Heart left ventricle (tissue), 16 donors: ENCODE measurements at places on chromosomes 2 and 18. TPM values are rescaled to one million over a fixed set of nuclear protein-coding genes. Genes with fewer than 3 reads are reported as not detected.

The SERPINB4 gene
- total RNA-seq = not detected

The ECEL1 gene
- total RNA-seq = not detected

GRCh38 chr2:68784915-68785314 is 50.3 kb downstream of the ARHGAP25 start:
- H3K27ac ChIP-seq = no peak overlapping the region
- H3K4me1 ChIP-seq = peaks cover 15% of the 10 kb centered on the region
- no peak overlapping the region for H3K4me3 ChIP-seq
- no peaks in the 10 kb centered on the region for H3K27me3 ChIP-seq
- DNase-seq = no peak

- DNase-seq = no peak
- no peaks in the 10 kb centered on the region for H3K4me1 ChIP-seq
- no peak overlapping the region for H3K4me3 ChIP-seq
- no peaks in the 10 kb centered on the region for H3K27me3 ChIP-seq
These were observed 2.6 kb downstream of the CHRNG start for GRCh38 chr2:232541961-232542714.

The MREG gene
- total RNA-seq = 2.4 TPM

- H3K27ac ChIP-seq = no peak overlapping the region
- H3K4me3 ChIP-seq = no peak overlapping the region
- DNase-seq = peak; percentile 48
- no peaks in the 10 kb centered on the region for H3K36me3 ChIP-seq
- no peaks in the 10 kb centered on the region for H3K27me3 ChIP-seq
- H3K4me1 ChIP-seq = no peaks in the 10 kb centered on the region
These were observed 196.4 kb upstream of the PXDN start for GRCh38 chr2:1940679-1941078.

DNA sequence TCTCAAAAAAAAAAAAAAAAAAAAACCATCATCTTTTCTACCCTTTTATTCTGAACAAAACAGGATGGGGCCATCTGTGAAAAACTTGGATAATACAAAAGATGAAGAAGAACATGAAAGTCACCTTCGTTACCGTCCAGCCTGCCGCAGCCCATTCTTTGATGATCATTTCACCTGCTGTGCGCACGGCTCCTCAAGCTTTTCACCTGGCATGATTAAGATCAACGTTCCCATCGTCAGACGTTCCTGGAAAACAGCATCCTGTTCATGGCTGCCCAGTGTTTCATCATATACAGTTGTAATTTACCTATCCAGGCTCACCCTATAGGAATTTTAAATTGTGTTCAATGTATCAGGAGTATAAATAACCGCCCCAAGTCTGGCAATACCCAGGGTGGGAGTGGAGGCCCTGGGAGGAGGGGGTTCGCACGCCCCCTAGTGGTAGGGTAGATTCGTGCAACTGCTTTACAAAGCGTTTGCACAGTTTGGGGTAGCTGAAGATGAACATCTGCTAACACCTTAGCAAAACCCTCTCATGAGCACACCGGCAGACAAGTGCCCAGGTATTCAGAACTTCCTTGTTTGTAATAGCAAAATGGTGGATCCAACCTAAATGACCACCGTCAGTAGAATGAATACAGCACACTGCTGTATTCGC is 49.0 kb upstream of the GLI2 start:
- no peaks in the 10 kb centered on the region for H3K36me3 ChIP-seq
- no peaks in the 10 kb centered on the region for H3K4me1 ChIP-seq
- no peak overlapping the region for H3K27ac ChIP-seq
- H3K4me3 ChIP-seq = no peak overlapping the region
- peaks cover 13% of the 10 kb centered on the region for H3K27me3 ChIP-seq
- DNase-seq = no peak

GRCh38 chr2:30679426-30680088 is 127.7 kb downstream of the CAPN13 start:
- no peak overlapping the region for H3K27ac ChIP-seq
- H3K4me3 ChIP-seq = no peak overlapping the region
- no peak for DNase-seq

- no peaks in the 10 kb centered on the region for H3K4me1 ChIP-seq
- H3K27me3 ChIP-seq = no peaks in the 10 kb centered on the region
- no peak for DNase-seq
- H3K4me3 ChIP-seq = no peak overlapping the region
These were observed 19.4 kb downstream of the ZNF516 start for GRCh38 chr18:76475450-76476194.

DNA sequence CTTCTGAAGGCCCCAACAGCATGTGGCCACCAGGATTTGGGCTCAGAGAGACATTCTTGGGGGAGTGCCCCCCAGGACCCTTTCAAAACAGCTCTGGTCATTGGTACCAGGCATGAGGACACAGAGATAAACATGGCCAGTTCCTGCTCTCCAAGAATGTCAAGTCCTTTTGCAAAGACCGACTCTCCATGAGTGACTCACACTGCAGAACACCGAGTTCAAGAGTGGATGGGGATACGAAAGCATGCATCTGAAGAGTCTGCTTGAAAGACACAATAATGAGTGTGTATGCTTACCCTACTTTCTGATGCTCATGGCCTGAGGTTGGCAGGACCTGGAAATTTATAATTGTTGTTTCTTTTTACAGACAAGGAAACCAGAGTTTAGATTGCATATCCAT is 450.6 kb downstream of the TSN start:
- H3K27ac ChIP-seq = no peak overlapping the region
- no peaks in the 10 kb centered on the region for H3K4me1 ChIP-seq
- no peak for DNase-seq
- H3K36me3 ChIP-seq = no peaks in the 10 kb centered on the region
- H3K4me3 ChIP-seq = no peak overlapping the region

DNA sequence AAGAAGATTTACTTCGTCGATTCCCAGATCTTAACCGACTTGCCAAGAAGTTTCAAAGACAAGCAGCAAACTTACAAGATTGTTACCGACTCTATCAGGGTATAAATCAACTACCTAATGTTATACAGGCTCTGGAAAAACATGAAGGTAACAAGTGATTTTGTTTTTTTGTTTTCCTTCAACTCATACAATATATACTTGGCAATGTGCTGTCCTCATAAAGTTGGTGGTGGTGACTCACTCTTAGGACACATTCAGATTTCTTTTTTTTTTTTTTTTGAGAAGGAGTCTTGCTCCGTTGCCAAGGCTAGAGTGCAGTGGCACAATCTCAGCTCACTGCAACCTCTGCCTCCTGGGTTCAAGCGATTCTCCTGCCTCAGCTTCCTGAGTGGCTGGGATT is 26.8 kb downstream of the MSH2 start:
- H3K27ac ChIP-seq = no peak overlapping the region
- no peaks in the 10 kb centered on the region for H3K4me1 ChIP-seq

GRCh38 chr2:208013285-208014178 is 11.8 kb downstream of the PLEKHM3 start:
- DNase-seq = no peak
- peak overlapping the region; percentile 43 for H3K27ac ChIP-seq
- H3K4me3 ChIP-seq = no peak overlapping the region

- H3K36me3 ChIP-seq = no peaks in the 10 kb centered on the region
- no peak overlapping the region for H3K27ac ChIP-seq
- DNase-seq = no peak
- H3K27me3 ChIP-seq = no peaks in the 10 kb centered on the region
- no peak overlapping the region for H3K4me3 ChIP-seq
These were observed 182.5 kb upstream of the NXPH2 start for GRCh38 chr2:138962686-138963085.

The NCK2 gene
- 42.9 TPM for total RNA-seq

The SLC23A3 gene
- total RNA-seq = not detected

The MAPK4 gene
- 25.5 TPM for total RNA-seq

DNA sequence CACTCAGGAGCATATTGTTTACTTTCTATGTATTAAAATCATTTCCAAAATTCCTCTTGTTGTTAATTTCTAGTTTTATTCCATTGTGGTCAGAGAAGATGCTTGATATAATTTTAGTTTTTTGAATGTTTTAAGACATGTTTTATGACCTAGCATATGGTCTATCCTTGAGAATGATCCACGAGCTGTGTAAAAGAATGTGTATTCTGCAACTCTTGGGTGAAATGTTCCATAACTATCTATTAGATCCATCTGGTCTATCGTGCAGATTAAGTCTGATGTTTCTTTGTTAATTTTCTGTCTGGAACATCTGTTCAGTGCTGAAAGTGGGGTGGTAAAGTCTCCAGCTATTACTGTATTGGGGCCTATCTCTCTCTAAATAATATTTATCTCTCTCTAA is 83.3 kb upstream of the EPAS1 start:
- no peaks in the 10 kb centered on the region for H3K27me3 ChIP-seq
- H3K4me1 ChIP-seq = no peaks in the 10 kb centered on the region
- H3K4me3 ChIP-seq = no peak overlapping the region

DNA sequence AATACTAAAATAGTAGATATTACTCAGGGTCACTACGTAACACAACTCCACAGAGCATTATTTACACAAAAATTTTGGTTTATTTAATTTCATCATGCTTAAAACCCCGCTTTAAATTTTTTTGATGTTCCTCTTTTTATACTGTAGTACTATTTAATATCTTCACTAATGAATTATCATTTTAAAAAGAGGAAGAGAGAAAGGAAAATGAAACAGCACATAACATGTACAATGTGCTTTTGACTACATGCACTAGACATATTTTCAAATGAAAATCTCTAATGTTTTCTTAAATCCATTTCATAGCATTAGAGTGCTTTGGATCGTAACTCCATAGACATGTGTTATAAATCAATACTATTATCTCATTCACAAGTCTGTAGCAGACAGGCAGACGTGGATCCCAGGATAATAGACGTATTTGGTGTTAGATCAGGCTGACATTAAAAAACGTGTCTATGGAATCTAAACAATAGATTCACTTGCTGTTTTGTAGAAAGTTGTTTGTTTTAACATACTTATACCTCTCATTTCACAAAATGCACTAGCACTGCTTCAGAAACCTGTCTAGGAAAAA is 897.0 kb downstream of the CPS1 start:
- no peak overlapping the region for H3K27ac ChIP-seq
- no peak for DNase-seq
- no peaks in the 10 kb centered on the region for H3K36me3 ChIP-seq
- H3K27me3 ChIP-seq = no peaks in the 10 kb centered on the region
- H3K4me1 ChIP-seq = no peaks in the 10 kb centered on the region

- no peak for DNase-seq
- H3K4me1 ChIP-seq = peaks cover 25% of the 10 kb centered on the region
- peak overlapping the region; percentile 95 for H3K27ac ChIP-seq
- H3K27me3 ChIP-seq = no peaks in the 10 kb centered on the region
- H3K36me3 ChIP-seq = no peaks in the 10 kb centered on the region
- H3K4me3 ChIP-seq = no peak overlapping the region
These were observed 17.7 kb downstream of the SH2D6 start for GRCh38 chr2:85435981-85436835.

DNA sequence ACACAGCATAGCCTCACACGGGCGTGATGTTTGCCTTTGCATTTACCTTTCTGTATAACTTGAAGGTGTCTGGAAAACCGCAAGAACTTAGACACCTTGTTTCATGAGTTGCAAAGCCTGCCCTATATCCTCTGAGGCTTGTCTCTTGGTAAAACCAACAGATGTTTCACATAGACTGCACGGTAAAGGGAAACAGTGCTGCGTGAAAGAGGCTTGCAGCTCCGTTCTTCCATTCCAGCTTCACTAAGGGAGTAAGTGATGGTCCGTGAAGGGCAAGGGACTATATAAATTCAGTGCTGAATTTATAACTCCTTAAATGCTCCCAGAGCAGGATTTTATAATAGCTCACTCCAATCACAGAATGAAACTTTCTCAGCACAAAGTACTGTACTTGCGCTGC is 360.5 kb downstream of the SOX11 start:
- DNase-seq = no peak
- no peaks in the 10 kb centered on the region for H3K36me3 ChIP-seq
- no peak overlapping the region for H3K27ac ChIP-seq
- H3K27me3 ChIP-seq = no peaks in the 10 kb centered on the region

- DNase-seq = no peak
- no peak overlapping the region for H3K27ac ChIP-seq
- no peaks in the 10 kb centered on the region for H3K27me3 ChIP-seq
- no peaks in the 10 kb centered on the region for H3K4me1 ChIP-seq
These were observed 40.2 kb downstream of the GALNT14 start for GRCh38 chr2:31097962-31098613.

GRCh38 chr18:22670914-22671313 is 253.2 kb upstream of the CTAGE1 start:
- DNase-seq = no peak
- no peaks in the 10 kb centered on the region for H3K27me3 ChIP-seq
- no peak overlapping the region for H3K4me3 ChIP-seq
- H3K27ac ChIP-seq = no peak overlapping the region
- no peaks in the 10 kb centered on the region for H3K4me1 ChIP-seq

GRCh38 chr2:232632229-232632903 is 1.0 kb upstream of the EFHD1 start:
- H3K4me1 ChIP-seq = peaks cover 11% of the 10 kb centered on the region
- no peaks in the 10 kb centered on the region for H3K36me3 ChIP-seq
- peak overlapping the region; percentile 58 for H3K4me3 ChIP-seq

GRCh38 chr2:225008179-225008856 is 34.0 kb downstream of the DOCK10 start:
- H3K4me1 ChIP-seq = no peaks in the 10 kb centered on the region
- DNase-seq = no peak
- no peak overlapping the region for H3K4me3 ChIP-seq
- no peaks in the 10 kb centered on the region for H3K27me3 ChIP-seq
- H3K36me3 ChIP-seq = no peaks in the 10 kb centered on the region
- H3K27ac ChIP-seq = no peak overlapping the region

DNA sequence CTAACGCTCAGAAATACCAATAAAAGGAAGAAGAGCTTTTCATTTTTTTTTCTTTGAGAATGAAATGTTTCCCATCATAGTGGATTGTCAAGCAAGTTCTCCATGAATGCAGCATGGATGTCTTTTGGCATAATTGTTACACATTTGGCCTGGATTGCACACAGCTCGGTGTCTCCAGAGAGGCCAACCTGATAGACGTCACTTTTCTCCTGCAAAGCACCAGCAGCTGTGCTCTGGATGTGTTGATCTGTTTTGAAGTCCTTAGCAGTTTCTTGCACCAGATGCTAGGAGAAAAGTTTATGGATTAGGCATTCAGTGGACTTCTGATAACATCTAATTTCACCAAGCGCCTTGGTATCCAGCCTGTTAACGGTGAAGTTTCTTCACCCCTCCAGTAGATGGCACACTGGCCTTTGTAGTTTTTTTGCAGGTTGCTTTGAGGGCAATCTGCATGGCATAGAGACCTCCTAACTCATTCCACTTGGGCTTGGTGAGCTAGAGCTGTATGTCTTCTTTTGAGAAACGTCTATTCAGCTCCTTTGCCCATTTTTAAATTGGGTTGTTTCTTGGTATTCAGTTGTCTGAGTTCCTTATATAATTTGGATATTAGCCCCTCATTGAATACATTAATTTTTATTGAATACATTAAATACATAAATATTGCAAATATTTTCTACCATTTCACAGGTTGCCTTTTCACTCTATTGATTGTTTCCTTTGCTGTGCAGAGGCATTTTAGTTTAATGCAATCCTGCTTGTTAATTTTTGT is 59.7 kb downstream of the PTH2R start:
- H3K36me3 ChIP-seq = no peaks in the 10 kb centered on the region
- H3K27me3 ChIP-seq = no peaks in the 10 kb centered on the region
- H3K4me1 ChIP-seq = no peaks in the 10 kb centered on the region
- H3K27ac ChIP-seq = no peak overlapping the region
- DNase-seq = no peak
- H3K4me3 ChIP-seq = no peak overlapping the region

The STARD6 gene
- not detected for total RNA-seq

GRCh38 chr2:234880551-234881211 is 71.1 kb upstream of the SH3BP4 start:
- no peaks in the 10 kb centered on the region for H3K36me3 ChIP-seq
- peaks cover 20% of the 10 kb centered on the region for H3K4me1 ChIP-seq
- H3K27me3 ChIP-seq = no peaks in the 10 kb centered on the region

GRCh38 chr2:151842830-151843690 is 14.8 kb upstream of the ARL5A start:
- H3K4me1 ChIP-seq = no peaks in the 10 kb centered on the region
- peak overlapping the region; percentile 73 for H3K27ac ChIP-seq
- no peaks in the 10 kb centered on the region for H3K27me3 ChIP-seq
- no peak for DNase-seq
